ENCODE measurements at places on chromosomes 2 and 18.

GRCh38 chr18:53153281-53153680 lies 813.3 kb downstream of the DCC start:
- DNase-seq: no peak

DNA sequence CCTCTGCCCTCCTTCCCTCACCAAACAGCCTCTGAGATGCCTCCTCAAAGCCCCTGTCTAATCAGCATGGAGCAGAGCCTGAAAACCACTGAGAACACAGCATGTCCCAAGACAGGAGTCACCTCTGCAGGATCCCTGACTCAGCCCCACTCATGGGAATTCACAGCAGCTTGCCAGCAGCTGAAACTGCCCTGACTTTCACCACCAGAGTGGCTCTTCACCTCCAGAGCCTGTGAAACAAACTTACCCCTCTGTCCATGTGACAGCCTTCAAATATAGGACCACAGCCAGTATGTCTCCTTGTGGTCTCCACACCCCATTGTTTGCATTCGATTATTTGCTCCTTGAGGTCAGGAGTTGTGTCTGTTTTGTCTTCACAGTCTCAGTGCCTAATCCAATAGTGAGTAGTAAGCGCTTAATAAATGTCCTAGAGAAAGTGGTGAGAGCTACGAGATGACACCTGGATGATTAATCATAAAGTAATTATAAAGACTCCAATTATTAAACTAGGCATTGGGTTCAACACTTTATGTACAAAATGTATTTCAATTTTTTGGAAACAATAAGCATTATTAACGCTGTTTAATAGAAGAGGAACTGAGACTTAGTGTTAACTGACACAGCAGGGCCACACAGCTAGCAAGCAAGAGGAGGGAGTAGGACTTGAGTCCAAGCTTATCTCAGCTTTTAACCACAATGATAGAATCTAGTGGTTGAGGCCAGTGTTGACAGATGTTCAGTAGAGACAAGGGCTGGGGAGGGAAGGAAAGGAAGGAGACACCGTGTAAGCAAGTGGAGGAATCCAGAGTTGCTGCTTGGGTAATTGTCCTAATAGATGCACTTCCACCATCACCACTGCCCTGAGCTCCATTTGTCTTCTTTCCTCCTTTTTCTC lies 358.7 kb upstream of the TNP1 start:
- DNase-seq: peak; percentile 51

DNA sequence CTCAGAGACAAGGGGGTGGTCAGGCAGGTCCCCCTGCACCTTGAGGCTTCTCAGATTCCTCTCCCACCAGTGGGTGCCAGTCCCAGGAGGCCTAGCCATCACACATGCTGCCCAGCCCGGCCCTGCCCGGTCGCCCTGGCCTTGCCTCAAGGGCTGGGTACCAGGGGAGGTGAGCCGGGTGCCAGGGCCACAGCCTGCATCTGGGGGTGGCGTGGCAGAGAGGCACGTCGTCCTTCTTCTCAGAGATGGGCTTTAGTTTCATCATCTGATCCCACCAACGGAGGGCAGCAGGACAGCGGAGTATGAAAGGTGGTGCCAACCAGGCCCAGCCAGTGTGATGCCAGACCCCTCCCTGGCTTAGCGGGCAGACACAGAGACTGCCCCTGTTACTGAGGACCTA lies 161.7 kb downstream of the TFCP2L1 start:
- no peak for DNase-seq

- peak; percentile 49 for DNase-seq
These were observed 494 bp downstream of the HNRNPLL start for GRCh38 chr2:38602136-38602731.

GRCh38 chr2:6355886-6356761 lies 509.6 kb downstream of the CMPK2 start:
- DNase-seq: no peak

GRCh38 chr2:85540133-85540648 lies 1.2 kb downstream of the MAT2A start:
- DNase-seq: peak; percentile 40

- DNase-seq: no peak
These were observed 612.4 kb downstream of the FBXO15 start for GRCh38 chr18:73535189-73535588.

GRCh38 chr2:159139216-159139933 lies 147.1 kb downstream of the WDSUB1 start:
- DNase-seq: peak; percentile 6

- no peak for DNase-seq
These were observed 87.0 kb upstream of the RTN4 start for GRCh38 chr2:55137024-55137958.

DNA sequence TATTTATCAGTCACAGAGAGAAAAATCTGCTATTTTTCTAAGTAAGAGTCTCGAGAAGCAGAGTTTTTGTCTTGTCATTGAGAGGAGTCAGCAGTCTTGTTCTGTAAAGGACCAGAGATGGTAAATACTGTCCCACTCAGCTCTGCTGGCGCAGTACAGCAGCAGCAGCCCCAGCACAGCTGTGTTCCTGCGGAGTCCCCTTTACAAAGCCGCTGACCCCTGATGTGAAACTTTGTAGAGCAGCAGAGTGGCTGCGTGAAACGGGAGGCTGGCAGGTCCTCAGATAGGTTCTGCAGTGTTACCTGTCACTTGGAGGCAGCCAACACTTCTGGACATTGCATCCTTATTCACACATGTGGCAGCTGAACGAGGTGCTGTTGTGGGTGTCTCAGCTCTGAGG lies 45.2 kb downstream of the TMEM185B start:
- no peak for DNase-seq

- no peak for DNase-seq
These were observed 470.5 kb upstream of the ETAA1 start for GRCh38 chr2:66926594-66927112.

GRCh38 chr2:119473621-119474370 lies 42.1 kb downstream of the TMEM37 start:
- no peak for DNase-seq

- DNase-seq: no peak
These were observed at the start of gene HOXD4 for GRCh38 chr2:176151442-176152287. HOXD4 (plus strand) TSS chr2:176151550; CDS start chr2:176151634, 84 bp downstream.

GRCh38 chr2:47016172-47016913 lies 100.7 kb upstream of the MCFD2 start:
- DNase-seq: no peak

- DNase-seq: peak; percentile 31
These were observed 133.6 kb upstream of the APCDD1 start for GRCh38 chr18:10320791-10321190.

- DNase-seq: no peak
These were observed 1.3 kb upstream of the FEV start for GRCh38 chr2:218986148-218986761.

DNA sequence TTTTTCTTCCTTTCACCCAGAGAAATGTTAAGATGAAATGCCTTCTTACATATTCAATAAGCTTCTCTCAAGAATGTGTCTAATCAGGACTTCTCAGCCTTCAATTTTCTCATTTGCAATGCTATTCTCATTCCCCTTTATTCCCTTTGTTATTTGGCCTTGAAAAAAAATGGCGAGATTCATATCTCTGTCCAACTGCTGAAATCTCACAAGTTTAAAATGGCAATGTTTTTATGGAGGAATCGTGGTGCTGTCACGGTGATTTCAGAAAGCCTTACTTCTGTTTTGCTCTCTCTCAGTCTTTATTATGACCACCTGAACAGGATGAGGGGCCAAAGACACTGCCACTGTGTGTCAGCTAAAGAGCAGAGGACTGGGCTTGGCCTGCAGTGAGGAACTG lies 928.5 kb downstream of the DCC start:
- no peak for DNase-seq

DNA sequence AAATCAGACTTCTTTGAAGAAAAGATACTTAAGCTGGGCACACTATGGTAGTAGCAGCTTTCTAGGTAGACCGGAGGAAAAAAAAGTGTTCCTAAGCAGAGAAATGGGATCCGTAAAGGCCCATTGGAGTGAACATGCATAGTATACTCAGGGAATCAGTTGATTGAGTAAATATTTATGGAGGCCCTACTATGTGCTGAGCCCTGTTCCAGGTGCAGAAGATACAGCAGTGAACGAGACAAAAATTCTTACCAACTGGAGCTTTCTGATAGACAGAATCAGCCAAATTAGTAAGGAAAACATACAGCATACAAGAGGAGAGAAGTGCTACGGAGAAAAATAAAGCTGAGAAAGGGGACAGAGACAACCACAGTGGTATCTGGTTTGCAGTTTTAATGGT lies 28.1 kb downstream of the CRIM1 start:
- DNase-seq: no peak

GRCh38 chr2:25286025-25286400 lies 55.7 kb downstream of the DNMT3A start:
- no peak for DNase-seq

DNA sequence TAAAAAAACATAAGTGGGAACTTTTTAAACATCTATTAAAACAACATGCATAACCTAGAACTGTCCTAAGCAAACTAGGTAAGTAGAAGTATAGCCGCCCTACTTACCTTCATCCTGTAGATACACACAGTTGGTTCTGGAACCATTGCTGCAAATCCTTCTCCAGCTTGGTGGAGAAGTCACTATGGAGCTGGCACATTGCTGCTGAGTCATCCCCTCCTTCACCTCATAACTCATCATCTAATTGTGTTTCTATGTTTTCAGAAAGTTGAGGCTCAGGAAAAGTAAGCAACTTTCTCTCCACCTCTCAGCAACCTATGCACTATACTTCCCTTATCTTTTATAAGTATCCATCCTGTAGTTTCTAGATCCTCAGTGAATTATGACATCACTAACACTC lies 269.8 kb upstream of the MMADHC start:
- DNase-seq: no peak

- no peak for DNase-seq
These were observed 298.2 kb upstream of the NXPH2 start for GRCh38 chr2:139078376-139078775.

- no peak for DNase-seq
These were observed 385.2 kb upstream of the PIK3C3 start for GRCh38 chr18:41569867-41570266.

DNA sequence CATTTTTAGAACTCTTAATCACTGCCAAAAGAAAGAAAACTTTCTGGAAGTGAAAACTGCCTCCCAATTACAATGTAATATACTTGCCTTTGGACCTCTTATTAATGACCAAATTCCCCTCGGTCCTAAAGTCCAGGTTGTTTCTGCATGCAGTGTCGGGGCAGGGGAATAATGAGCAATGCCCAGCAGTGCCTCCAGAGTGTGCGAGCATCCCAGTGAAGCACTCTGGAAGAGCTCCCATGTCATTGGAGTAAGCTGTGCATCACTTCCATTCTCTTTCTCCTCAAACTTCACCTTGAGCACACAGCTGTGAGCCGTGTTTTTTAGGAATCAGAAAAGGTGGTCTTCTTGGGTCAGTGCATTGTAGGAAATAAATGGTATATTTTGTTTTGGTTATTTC lies 107.1 kb downstream of the SH3RF3 start:
- no peak for DNase-seq

Measured in SJSA1 (cell line).